ENCODE measurements at places on chromosomes 7 and 10. TPM values are rescaled to one million over a fixed set of nuclear protein-coding genes. Genes with fewer than 3 reads are reported as not detected.

GRCh38 chr10:50456719-50457118, 167.0 kb downstream of the SGMS1 start:
- DNase-seq, result no peak

CYP2E1 gene
- total RNA-seq, result 0.52 TPM

DNA sequence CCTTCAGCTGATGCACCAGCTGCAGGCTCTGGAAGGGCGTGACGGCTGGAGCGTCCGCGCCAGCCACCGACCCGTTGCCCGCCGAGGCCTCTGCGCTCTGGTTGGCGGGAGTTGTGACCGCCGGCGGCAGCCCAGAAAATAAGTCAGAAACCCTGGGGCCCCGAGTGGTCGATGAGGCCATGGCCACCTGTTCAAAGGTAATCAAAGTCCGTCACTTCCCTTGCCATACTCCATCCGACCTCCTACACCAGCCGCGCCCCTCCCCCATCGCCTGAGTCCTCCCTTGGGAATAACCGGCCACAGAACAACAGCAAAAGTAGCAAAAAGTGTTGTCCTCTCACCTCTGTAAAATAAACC, 406 bp downstream of the PRLHR start:
- DNase-seq, result no peak

WDFY4 gene
- total RNA-seq, result 0.08 TPM

DNA sequence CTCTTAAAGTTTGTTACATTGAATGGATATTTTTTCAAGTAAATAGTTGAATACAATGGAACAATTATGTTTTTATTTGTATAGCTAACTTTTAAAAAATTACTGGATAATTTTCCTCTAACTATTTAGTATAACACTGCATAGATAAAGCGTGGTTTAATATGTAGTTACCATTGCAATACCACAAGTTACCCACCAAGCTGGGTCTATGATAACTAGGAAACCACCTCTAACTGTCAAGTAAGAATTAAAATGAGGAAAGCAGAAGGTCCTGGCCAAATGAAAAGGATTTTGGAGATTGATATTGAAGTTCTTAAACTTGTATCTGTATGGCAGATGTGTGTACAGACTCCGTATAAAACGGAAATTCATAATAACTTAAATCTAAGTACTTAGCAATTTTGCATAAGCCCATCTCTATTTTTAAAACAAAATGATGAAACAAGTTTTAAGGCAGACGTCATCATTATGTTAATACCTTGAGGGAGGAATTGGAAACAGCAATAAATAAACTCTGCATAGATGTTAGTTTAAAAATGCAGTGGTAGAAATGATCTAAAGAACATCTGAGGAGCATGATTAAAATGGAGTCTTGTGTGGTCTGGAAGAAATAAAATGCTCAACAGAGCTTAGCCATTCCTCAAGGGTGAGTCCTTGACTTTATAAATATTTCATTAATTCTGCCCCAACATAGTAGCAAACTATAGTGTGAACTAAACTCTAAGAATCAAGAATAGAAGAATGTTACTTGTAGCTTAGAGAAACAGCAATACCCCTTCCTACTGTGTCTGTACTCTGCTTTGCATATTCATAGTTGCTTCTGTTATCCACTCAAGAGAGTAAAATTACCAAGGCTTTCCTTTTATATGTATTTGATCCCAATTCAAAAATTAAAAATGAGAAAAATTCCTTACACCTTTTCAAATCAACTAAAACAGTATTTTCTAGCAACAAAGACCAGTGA, 206.4 kb upstream of the FERD3L start:
- no peak for DNase-seq

TRPV5 gene
- total RNA-seq, result not detected

GRCh38 chr10:66678521-66678920, 247.3 kb upstream of the LRRTM3 start:
- DNase-seq, result no peak

CFTR gene
- total RNA-seq, result not detected

HYAL4 gene
- not detected for total RNA-seq

DNA sequence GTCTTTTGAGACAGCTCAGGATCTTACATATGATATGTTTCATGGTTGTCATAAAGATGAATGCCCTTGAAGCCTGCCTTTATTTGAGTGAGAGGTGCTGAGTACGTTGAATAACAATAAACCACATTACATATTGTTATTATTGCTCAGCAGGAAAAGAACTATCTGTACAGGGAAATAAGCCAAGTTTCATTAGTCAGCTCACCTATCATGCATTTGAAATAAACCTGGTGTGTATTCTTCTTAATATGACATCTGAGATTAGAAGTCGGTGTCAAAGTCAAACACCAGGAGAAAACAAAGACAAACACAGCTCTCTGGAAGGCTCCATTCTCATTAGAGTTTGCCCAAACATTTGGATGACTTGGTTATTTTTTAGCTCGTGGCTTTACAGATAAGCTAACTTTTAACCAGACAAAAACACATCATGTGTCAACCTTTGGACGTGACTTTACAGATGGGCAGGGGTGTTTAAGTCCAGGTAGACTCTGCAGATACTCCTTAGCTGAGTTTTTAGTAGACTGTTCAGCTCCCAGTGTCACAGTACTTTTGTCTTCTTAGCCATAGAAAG, 71.2 kb upstream of the AOAH start:
- DNase-seq, result no peak

- no peak for DNase-seq
Measured at GRCh38 chr7:13989949-13990305, 461 bp upstream of the ETV1 start.

GRCh38 chr7:158113321-158114025, 474.1 kb downstream of the PTPRN2 start:
- no peak for DNase-seq

DNA sequence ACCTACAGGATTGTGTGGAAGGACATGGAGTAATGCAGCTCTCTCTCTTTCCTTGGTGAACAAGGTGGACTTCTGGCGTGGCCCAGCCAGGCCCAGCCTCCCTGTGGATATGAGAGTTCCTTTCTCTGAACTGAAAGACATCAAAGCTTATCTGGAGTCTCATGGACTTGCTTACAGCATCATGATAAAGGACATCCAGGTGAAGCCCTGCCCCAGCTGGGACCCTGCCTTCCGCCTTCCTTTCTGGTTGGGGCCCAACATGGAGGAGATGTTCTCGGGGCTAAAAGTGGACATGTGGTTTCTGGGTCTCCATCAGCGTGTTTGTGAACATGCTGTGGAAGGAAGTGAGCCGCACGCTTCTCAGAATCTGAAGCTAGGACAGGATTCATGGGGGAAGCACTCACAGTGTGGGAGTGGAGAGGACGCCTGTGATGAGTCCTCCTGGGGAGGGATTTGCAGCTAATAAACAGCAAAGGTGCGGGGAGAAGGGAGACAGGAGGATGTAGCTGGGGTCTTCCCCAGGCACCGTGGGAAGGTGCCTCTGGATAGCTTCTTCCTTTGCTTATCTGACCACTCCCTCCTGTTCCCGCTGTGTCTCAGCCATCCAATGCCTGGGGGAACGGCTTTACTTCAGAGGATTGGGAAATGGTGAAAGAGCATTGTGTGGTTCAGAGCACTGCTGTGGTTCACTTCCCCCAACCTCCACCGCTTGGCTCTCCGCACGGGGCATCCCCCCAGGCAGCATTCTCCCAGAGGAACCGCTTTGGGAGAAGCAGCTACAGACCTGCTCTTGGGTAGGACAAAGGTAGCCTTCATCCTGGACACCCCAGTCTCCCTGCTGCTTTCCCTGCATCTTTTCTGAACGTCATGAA, 5.5 kb downstream of the CPA5 start:
- no peak for DNase-seq

CCDC3 gene
- not detected for total RNA-seq

GRCh38 chr10:7768417-7768816, 19.4 kb downstream of the KIN start:
- no peak for DNase-seq

TACR2 gene
- total RNA-seq, result not detected

ZMIZ2 gene
- 123 TPM for total RNA-seq

ACTA2 gene
- 12.2 TPM for total RNA-seq

DNA sequence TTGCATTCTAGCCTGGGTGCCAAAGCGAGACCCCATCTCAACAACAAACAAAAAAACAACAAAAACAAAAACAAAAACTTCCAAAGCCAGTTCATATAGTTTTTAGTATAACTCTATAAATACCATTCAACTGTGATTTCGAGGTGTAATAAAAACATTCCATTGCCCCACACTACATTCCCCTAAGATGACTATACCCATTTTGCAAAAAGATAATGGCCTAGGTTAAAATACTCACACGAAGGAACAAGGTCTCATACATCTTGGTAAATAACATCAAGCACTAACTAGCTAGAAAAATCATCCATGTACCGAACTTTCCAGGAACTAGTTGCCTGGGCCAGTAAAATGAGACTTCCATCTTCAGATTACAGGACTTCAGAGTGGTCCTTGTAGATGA, 55.4 kb downstream of the GLI3 start:
- no peak for DNase-seq

NEUROG3 gene
- total RNA-seq, result not detected

DNA sequence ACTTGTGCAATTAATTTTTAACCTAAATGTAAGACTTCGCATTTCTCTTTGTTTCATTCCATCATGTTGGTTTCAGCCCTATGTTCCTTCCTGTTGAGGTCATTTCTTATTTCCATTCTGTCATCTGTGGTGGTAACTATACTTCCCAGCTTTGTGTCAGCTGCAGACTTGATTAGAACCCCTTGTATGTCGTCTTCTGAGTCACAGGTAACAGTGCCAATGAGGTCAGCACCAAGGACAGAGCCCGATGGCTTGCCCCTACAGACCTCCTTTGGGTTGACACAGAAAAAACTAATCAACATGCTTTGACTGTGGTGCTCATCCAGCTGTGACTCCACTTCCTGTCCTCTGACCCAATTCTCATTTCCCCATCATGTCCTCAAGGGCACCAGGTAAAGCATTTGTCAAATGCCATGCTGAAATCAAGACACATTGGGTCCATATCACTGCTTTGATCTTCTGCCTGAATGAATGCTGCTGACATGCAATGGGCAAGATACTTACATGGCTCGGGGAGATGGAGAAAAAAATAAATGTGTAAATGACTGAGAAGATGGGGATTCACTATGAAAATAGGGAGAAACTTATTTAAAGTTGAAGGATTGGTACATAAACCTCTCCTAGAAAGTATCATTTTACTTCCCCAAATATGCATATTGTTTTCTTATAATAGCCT, 25.6 kb upstream of the CRTAC1 start:
- DNase-seq, result no peak

DNA sequence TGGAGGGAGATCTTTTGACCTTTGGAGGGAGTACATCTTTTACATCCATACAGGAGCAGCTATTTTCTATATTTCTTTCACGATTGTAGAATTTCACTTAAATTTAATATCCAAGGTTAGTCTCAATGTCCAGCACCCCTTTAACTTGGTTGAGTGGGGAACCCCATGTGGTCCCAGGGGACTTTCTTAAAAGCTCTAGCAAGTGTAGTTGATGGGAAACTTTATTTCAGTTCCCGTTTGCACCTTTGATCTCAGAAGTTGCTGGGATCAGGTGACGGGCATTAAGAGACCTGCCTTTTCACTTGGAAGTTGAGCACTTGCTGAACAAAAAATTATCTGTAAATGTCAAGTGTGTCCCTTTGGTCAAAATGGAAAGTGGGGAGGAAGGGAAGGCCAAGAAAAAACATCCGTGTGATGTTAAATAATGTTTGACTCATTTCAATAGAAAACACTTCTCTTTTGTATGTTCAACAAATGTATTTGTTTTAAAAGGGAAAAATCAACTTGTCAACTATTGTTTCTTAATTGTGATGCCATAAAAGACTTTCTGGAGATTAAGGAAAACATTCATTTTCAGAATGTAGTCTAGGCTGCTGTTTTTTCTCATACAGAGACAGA, 370.1 kb upstream of the GALNT17 start:
- DNase-seq, result no peak

EPHA1 gene
- not detected for total RNA-seq

- no peak for DNase-seq
Measured at GRCh38 chr10:108051218-108051617, 886.7 kb upstream of the SORCS1 start.

GRCh38 chr10:108957681-108958080, 965.6 kb downstream of the XPNPEP1 start:
- DNase-seq, result no peak

- no peak for DNase-seq
Measured at GRCh38 chr10:28840971-28841370, 163.7 kb downstream of the BAMBI start.

EGR2 gene
- 268 TPM for total RNA-seq

SERPINE1 gene
- total RNA-seq, result 0.36 TPM

OR2A7 gene
- total RNA-seq, result 2.1 TPM

CTNNA3 gene
- not detected for total RNA-seq

GRCh38 chr7:128815289-128815942, 14.8 kb upstream of the FLNC start:
- no peak for DNase-seq

HPSE2 gene
- not detected for total RNA-seq

GNG11 gene
- total RNA-seq, result not detected

DNA sequence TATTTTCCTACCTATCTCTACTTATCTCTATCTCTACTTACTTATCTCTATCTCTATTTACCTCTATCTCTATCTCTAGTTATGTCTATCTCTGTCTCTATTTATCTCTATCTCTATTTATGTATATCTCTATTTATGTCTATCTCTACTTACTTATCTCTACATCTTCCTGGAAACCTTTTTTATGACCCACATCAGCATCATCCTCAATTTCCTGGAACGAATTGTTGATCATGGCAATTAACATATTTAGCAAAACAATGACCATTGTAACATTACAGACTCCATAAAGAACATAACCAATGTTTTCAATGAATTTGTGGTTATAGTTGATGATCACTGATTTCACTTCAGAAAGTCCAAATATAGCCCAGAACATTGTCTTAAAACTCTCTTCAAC, 18.3 kb downstream of the GIMAP6 start:
- no peak for DNase-seq

GRCh38 chr10:79353726-79354125, 6.5 kb downstream of the PPIF start:
- no peak for DNase-seq

NPC1L1 gene
- not detected for total RNA-seq

DNA sequence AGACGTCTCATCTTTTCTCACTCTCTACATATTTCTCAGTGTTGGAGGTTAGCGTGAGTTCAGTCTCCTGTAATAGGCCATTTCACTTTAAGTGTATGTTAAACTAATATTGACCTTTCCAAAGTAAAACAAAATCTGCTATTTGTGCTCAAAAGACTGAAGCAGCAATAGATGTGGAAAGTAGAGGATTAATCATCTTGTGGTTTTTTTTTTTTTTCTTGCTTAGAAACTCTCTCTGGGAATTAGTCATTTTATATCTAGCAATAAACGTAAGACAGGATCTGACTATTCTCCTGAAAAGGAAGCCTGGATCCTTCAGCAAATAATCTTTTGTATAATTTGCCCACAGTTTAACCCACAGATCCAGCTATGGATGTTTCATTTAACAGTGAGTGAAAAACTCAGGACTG, 81.7 kb downstream of the NRP1 start:
- DNase-seq, result no peak

GRCh38 chr7:115087437-115087836, 165.5 kb downstream of the MDFIC start:
- DNase-seq, result no peak

RALA gene
- total RNA-seq, result 38.8 TPM

Measured in activated T-helper 1 cell treated with anti-CD3 and anti-CD28 coated beads, Interleukin-12 subunit alpha, Interleukin-12 subunit beta, Interleukin-2, Interleukin-4 antibody, amounts not matched to agents 30 ng/mL and 10 ng/mL and 1 ng/mL, durations not matched to agents 14 hours and 24 hours and 36 hours (primary cell).